ENCODE measurements at places on chromosomes 5 and 9.
A peak's percentile ranks its signal among the peaks of the same experiment; 100 is the strongest.

GRCh38 chr5:115456056-115456455 is 88.5 kb downstream of the FEM1C start:
- no peak for DNase-seq

DNA sequence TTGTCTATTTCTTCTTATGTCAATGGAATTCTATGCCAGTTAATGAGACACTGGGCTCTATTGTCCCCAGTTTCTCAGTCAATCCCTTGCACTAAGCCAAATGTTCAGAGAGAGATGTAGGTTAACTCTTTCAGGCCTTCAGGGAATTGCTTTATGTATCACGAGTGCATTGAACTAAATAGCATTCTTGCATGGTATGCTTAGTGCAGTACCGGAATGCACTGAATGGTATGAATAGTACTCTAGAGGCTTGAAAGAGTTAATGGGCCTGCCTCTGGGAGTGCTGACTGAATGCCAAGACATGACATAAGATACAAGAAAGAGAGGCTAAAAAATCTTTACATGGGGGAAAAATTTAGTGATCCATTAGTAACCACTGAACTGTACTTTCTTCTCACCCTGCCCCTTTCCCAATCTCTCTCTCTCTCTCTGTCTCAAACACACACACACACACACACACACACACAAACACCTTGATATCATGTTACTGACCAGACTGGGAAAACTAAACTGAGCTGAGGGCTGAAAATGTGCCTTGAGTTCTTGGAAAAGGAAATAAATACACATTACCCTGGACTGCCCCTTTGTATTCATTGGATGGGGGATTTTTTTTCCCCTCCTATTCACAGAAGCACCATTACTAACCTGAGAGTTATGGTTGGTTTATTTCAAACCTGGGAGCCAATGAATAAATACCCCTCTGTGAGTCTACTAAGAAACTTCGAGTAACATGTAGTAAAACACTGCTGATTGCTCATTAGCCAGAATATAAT is 35.4 kb upstream of the TMC1 start:
- no peak for DNase-seq

DNA sequence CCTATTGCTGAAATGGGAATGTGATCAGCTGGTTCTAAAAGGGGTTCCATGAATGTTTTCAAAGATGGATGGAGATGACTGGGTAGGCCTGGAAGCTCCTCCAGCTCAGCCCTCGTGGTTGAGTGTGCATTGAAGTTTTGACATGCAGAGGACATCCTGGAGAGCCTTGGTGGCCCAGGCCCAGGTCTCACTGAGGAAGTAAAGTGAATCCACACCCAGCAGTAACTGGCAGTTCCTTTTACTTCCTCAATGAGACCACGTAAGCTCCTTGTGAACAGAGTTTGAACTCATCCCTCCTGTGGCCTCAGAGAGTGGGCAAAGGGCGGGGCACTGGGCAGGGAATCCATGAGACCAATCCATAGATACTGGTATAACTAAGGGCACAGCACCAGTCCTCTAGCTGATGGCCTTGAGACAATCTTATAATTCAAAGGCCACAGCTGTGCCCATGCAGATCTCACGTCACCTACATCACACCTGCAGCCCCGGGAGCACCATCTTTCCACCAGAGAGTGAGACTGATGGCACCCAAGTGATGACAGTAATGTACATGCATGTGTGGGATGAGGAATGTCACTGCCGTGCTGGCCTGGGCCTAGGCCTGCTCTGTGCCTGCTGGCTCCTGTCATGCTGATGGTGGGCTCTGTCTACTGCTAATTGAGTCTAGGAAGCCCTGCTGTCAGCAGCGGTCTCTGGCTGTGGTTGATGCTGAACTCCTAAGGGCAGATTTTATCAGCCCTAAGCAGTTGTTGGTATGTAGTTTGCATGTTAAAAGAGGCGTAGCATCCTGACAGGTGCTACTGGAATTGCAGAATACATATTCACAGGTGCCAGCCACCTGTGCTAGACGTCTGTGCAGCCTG is 257.8 kb downstream of the FSTL4 start:
- no peak for DNase-seq

DNA sequence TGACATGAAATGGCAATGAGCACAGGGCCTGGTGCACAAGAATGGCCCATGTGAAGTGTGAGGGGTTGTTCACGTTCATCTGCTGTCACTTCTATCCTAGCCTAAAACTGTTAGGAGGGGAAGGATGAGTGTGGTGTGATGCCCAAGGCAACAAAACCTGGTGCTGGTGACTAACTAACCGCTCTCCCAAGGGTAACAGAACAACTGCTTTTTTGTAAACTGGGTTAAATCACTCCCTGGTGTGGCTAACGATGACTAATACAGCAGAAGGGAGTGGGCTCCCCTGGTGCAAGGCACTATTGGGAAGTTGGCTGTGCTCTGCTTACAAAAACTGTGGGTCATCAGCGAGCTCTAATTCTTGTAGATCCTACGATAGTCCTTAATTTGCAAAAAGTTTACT is 103.2 kb upstream of the VCAN start:
- no peak for DNase-seq

DNA sequence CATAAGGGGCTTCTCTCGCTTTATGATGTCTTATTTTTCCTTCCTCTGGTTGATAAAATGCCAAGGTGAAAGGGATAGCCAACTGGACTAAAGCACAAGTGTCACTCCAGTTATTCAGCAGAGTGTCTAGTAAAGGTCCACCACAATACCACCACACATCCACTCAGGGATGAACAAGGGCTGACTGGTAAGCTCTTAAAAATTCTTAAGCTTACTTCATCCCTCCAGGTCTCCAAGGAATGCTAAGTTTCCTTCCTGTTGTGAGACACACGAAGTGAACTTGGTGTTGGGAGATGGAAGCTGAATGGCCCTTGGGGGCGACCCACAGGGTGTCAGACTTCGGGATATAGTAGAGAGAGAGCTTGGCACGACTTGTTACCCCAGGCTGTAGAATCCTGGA is 3.2 kb upstream of the HMGCS1 start:
- DNase-seq: no peak

GRCh38 chr5:169581580-169582227 is 1.9 kb upstream of the SPDL1 start:
- peak; percentile 76 for DNase-seq

- DNase-seq: no peak
These were observed 399.0 kb downstream of the LRRC70 start for GRCh38 chr5:62977661-62978060.

DNA sequence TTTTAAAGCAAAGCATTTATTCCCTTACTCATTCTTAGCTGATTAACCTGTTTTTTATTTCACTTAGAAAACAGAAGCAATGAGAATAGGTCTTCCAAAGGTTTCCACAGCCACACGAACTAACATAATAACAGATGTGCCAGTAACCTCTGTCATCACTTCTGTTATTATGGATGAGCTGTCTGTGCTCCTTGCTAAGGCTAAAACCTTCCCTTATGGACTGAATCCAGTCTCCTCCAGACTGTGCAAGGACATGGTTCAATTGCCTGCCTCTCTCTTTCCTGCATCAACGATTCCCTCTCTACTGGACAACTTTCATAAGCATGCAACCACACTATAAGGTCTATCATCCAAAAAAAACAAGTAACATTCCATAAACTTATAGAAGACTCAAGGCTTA is 1446.2 kb downstream of the MAT2B start:
- no peak for DNase-seq

DNA sequence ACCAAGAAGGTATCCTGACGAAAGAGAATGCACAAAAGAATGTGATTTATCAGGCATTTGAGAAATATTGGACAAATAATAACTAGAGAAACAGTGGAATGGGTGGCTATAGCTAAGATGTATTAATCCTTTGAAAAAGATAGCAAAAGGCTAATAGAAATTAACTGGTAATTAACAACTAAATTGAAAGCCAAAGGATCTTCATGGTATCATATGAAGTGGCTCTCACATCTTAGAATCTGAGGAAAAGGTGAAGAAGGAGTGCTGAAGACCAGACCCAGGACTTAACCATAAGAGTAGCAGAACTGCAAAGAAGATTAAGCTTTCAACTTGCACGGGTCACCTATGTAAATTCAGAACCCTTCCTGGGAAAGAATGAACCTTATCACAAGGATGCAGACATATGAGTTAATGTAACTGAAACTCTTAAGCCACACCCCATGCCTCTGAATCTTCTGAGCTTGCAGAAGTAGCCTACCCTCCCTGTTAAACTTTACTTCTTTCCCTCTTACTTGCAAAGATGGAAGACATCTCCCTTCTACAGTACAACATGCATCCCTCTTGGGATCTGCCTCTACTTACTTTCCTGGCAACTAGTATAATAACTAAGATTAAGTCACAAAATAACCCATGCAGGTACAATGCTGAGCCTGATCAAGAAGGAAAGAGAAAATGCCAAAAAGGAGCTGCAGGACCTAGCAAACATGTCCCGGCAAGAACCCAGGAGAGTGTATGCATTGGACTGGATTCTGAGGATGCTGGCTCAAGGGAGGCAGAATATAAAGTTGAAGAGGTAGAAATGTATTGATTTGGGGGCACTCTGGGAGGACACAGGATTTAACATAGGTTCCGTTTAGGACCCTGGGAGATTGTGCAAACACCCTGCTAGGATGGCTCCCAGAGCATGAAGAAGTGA is 395.5 kb upstream of the SLC30A5 start:
- no peak for DNase-seq

- DNase-seq: no peak
These were observed 36.3 kb downstream of the ITGA2 start for GRCh38 chr5:53025487-53025886.

DNA sequence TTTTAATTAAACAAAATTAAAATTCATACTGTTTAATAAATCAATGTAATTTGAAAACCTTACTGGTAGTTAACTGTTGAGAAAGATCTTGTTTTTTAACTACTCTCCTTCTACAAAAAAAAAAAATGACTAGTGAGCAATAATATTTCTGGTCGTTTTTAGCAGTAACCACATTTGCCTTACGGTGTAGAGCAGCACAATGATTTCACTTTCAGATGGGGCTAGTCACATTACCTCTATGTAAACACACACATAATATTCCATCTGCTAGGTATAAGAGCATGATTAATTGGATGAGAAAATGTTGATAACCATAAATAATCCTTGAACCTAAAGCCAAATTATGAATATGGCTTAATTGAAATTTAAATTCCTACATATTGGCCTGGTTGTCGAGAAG is 198.1 kb downstream of the CHSY3 start:
- no peak for DNase-seq

All from activated T-cell treated with anti-CD3 and anti-CD28 coated beads, Interleukin-2, amount 50 U/mL, for 48 hours (primary cell).